ENCODE measurements at places on chromosomes 12 and 14. TPM values are rescaled to one million over a fixed set of nuclear protein-coding genes. Genes with fewer than 3 reads are reported as not detected.

DNA sequence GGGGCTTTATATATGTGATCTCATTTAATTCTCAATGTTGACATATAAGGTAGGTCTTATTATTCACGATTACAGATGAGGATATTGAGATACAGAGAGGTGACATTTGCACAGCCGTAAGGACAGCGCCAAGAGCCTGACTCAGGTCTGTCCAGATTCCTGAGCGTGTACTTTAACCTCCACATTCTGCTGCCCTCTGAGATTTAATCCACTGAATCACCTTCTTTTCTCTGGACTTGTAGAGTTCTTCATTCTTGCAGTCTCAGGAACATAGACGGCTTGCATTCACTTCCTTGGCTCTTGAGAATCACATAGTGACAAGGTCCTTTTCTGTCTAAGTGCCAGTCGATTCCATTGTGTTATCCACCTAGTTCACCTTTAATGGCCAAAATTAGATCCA lies 141.0 kb upstream of the ARHGAP5 start:
- no peaks in the 10 kb centered on the region for H3K36me3 ChIP-seq
- no peak overlapping the region for H3K27ac ChIP-seq
- no peak overlapping the region for H3K4me3 ChIP-seq
- peaks cover 11% of the 10 kb centered on the region for H3K4me1 ChIP-seq
- H3K27me3 ChIP-seq, result no peaks in the 10 kb centered on the region
- DNase-seq, result no peak

GRCh38 chr12:12837025-12837812 lies 24.1 kb downstream of the DDX47 start:
- H3K4me3 ChIP-seq, result no peak overlapping the region
- H3K36me3 ChIP-seq, result peaks cover 42% of the 10 kb centered on the region
- DNase-seq, result peak; percentile 75
- H3K27me3 ChIP-seq, result no peaks in the 10 kb centered on the region

DNA sequence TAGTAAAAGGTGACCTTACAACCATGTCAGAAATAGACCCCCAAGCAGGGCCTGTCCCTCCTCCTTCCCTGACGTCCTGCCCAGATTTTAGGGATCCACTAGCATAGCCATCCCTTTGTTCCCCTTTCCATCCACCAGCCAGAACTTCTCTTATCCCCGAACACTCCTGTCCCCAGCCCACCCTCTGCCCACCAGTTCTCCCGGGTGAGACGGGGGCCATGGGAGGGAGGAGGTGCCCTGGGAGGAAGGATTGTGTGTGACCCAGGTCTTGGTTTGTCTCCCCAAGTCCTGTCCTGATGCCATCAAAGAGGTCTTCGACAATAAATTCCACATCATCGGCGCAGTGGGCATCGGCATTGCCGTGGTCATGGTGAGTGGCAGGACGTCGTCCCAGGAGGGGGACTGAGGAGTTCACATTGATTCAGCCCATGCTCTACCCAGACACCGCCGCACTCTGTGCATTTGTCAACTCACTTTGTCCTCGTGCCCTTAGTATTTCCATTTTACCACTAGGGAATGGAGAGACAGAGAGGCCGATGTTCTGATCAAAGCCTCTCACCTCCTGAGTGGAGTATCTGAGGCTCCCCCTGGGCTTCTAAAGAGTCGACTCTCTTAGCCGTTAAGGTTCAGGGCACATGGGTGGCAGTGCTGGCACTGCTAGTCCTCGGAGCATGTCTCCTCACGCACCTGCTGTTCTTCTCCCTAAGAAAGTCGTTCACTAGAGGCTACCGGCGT lies 35.9 kb downstream of the CD9 start:
- H3K4me3 ChIP-seq, result no peak overlapping the region
- H3K27ac ChIP-seq, result no peak overlapping the region
- peaks cover 3% of the 10 kb centered on the region for H3K27me3 ChIP-seq

- peaks cover 73% of the 10 kb centered on the region for H3K4me1 ChIP-seq
- peak; percentile 66 for DNase-seq
- H3K36me3 ChIP-seq, result peaks cover 21% of the 10 kb centered on the region
These were observed 6.6 kb downstream of the CHST11 start for GRCh38 chr12:104463368-104463767.

DNA sequence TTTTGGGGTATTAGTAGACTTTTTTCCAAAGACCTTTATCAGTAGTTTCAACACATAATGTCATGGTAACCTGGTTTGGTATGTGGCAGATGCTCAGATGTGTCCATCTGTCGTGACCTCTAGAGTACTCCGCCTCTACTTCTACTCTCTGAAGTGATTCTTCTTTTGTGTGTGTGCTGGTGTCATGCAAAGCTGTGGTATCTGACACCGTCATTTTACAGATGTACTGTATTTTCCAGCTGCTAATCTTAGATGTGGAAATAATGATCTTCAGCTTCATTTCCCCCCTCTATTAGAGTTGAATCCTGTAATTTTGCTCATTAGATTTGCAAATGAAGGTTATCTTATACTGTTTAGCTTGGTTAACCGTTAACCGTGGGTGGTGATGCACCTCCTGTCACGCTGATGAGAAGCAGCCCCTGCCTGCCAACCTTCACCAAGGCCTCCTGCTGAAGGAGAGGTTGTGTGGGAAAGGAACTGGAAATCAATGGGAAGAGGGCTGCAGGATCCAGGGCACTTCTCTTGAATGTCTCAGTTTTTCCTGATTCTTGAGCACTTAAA lies 222.4 kb upstream of the AMIGO2 start:
- H3K4me1 ChIP-seq, result peaks cover 52% of the 10 kb centered on the region
- peaks cover 40% of the 10 kb centered on the region for H3K36me3 ChIP-seq
- no peaks in the 10 kb centered on the region for H3K27me3 ChIP-seq
- peak overlapping the region; percentile 76 for H3K27ac ChIP-seq

GRCh38 chr14:88005050-88005481 lies at the start of gene GPR65:
TSS of gene GPR65 (plus strand) at chr14:88005135. CDS start at chr14:88010848, 5,713 bp downstream.
- DNase-seq, result peak; percentile 85
- peaks cover 25% of the 10 kb centered on the region for H3K36me3 ChIP-seq
- H3K27ac ChIP-seq, result peak within 1 kb of the TSS; percentile 90
- peaks cover 51% of the 10 kb centered on the region for H3K4me1 ChIP-seq

MANSC1 gene
- total RNA-seq, result 1.1 TPM

All from activated CD4-positive, alpha-beta T cell treated with anti-CD3 and anti-CD28 coated beads, Interleukin-2, amount 10 ng/mL, durations not matched to agents 24 days and 14 days (primary cell).